Activated T-helper 1 cell treated with Interleukin-2 at 50 U/mL for 16 hours (primary cell): ENCODE measurements at places on chromosomes 4 and X.

- no peak for DNase-seq
Measured at GRCh38 chr4:17635056-17635455, 20.6 kb downstream of the MED28 start.

GRCh38 chrX:153812220-153812619, 17.8 kb downstream of the SSR4 start:
- DNase-seq: no peak

DNA sequence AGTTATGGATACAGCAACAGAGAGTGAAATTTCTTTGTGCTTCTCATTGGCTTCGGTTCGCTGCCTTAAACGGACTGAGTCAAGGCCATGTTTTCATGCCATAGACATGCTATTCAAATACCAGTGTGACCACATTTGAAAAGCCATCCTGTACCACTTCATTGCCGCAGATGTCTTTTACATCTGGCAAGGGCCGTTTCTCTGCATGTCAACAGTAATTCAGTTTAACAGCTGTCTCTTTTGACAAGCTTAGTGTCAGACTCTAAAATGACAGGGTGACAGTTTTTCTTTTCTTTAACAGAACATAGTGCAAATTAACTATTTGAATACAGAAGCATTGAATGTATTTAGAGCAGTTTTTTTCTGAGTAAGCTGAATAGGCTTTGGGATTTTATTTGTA, 362.2 kb upstream of the POU3F4 start:
- no peak for DNase-seq

DNA sequence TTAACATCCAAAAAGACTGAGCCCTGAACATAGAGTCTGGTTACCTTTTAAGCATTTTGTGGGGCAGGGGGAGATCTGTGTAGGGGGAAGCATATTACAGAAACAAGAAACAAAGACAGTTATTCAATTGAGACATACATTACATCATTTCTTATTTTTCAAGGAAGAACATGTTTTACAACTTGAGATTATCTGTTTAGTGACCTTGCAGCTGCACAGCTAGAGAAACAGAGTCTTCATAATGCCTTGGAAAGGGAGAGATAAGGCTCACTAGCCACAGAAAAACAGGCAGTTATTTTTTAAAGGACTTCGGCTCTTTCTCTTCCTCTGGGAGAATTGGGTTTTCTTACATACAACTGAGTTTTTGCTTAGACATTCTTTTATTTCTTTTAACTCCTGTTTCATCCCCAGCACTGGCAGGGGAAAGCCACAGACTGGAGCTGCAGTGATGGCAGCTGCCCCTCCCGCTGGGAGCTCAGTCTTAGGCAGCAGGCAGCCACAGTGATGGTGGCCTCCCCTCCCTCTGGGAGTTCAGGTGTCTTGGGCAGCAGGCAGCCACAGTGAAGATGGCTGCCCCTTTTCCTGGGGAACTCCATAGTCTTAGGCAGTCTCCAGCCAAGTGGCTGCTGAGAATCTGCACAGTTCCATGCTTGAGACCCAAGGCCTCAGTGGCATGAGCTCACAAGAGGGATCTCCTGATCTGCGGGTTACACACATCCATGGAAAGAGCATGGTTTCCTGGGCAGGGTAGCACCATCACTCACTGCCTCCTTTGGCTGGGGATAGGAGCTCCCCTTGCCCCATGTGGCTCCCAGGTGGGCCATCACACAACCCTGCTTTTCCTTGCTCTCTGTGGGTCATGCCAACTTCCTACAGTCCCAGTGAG, 19.4 kb upstream of the TMPRSS11F start:
- no peak for DNase-seq

- DNase-seq: no peak
Measured at GRCh38 chr4:103415801-103416200, 217.7 kb upstream of the CENPE start.

- DNase-seq: no peak
Measured at GRCh38 chr4:123398853-123399626, 2.4 kb downstream of the SPRY1 start.

DNA sequence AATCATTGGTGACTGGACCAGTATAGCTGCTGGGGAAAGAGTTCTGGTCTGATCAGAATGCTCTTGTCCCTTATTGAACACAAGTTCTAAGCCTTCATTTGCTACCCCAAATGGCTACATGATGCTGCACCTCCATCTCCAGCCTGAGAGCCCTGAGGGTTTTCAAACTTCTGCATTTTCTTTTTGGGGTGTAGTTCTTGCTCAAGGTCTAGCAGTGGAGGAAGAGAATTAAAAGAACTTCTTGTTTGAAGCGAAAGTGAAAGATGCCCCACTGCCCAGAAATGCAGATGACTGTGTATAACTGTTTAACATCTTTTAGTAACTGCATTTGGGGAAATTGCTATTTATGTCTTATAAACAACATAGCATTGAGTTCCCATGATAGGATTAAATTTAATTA, 38.5 kb downstream of the LAMTOR3 start:
- no peak for DNase-seq

DNA sequence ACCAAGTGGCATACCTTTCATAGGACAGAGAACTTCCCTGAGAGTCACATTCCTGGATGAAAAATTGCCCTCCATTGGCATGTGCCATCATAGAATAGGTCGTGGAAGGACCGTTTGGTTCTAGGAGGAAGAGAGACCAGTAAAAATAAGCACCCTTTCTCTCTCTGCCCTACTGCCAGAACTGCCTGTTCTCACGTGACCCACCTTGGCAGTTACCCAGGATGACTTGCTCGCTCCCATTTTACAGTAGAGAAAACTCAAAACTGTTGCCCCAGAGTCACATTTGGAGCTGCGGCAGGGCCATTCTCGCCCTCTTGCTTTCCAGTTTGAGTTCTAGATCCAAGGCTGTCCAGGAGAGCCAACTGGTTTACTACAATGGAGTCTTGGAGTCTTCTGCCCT, 1.1 kb upstream of the NLGN3 start:
- DNase-seq: no peak

- no peak for DNase-seq
Measured at GRCh38 chr4:41644915-41645295, 103.6 kb downstream of the PHOX2B start.

- DNase-seq: no peak
Measured at GRCh38 chrX:133580625-133581024, 165.3 kb upstream of the GPC4 start.

GRCh38 chr4:157700898-157701694, 471.7 kb downstream of the GASK1B start:
- DNase-seq: no peak

- DNase-seq: no peak
Measured at GRCh38 chrX:123814343-123814742, 45.5 kb upstream of the XIAP start.

DNA sequence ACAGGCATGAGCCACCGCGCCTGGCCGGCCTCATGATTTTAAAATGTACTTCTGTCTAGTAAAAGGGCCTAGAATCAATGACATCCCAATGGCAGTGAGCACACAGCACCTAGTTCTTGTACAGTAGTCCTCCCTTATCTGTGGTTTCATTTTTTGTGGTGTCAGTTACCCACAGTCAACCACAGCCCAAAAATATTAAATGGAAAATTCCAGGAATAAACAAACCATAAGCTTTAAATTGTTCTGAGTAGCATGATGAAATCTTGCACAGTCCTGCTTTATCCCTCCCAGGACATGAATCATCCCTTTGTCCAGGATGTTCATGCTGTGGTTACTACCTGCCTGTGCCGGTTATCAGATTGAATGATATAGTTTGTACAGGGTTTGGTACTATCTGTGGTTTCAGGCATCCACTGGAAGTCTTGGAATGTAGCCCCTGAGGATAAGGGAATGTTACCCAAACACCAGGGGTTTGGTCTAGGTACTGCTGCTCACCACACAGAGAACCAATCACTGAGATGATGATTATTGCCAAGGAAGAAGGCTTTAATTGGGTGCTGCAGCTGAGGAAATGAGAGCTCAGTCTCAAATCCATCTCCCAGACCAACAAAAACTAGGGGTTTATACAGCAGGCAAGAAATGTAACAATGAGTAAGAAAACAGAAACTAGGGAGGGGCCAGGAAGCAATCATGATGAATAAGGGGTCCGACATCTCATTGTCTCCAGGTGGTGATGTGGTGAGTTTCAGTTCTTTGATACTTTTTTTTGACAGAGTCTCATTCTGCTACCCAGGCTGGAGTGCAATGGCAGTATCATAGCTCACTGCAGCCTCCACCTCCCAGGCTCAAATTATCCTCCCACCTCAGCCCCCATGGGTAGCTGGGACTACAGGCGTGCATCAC, 16.2 kb upstream of the FHL1 start:
- no peak for DNase-seq

- no peak for DNase-seq
Measured at GRCh38 chr4:80911458-80911857, 119.0 kb upstream of the BMP3 start.

DNA sequence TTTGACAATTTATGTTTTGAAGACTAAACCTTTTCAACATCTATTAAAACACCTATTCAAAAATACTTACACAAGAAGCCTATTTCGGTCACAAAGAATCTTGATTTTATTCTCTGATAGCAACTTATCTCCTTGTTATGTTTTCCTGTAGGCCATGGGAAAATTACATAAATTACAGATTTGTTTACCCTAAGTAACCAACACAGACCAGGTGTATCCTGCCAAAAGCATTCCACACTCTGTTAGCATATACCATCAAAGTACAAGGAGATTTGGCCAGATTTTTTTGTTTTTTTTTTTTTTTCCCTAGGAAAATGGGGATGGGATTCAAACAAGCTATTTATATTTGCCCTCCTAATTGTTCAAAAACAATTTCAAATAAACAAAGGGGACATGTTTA, 497.9 kb upstream of the MAGEB18 start:
- no peak for DNase-seq

DNA sequence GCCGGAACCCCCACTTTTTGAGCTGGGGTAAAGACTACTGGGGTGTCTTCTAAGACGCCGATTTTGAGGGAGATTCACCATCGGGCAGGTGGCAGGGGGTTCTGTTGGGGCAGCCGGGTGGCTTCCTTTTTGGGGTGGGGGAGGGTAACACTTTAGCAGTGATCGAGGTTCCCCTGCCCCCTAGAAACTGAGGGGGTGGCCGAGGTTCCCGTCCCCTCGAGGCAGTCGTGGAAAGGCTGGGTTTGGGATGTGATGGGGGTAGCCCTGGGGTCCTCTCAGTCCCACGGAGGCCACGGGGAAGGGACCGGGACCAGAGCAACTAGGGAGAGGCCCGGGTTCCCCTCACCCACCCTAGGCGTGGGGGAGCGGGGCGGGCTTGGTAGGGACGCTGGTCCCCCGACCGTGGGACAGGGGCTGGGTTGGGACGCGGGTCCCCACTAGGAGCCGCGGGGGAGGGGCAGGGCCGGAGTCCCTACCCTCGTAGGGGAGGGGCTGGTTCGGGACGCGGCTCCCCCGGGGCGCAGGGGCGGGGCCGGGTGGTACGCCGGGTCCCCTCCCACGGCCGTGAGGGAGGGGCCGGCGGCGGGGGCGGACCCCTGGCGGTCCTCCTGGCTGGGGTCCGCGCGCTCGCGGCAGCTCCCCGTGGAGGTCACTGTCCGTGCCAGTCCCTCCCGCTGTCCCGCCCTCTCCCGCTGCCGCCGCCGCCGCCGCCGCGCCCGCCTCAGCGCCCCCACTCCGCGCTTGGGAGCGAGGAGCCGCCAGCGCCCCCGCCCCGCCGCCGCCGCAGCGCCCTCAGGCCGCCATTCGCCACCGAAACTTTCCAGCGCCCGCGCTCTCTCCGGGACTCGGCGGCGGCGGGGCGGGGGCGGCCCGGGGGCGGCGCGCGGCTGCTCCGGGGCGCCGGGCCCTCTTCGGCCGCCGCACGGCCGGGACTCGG, at the start of gene TBL1X:
Gene TBL1X, plus strand, starts transcription at position 624 of the 937 bp plus-strand sequence. CDS start 188,529 bp downstream, outside the sequence.
- peak; percentile 43 for DNase-seq

DNA sequence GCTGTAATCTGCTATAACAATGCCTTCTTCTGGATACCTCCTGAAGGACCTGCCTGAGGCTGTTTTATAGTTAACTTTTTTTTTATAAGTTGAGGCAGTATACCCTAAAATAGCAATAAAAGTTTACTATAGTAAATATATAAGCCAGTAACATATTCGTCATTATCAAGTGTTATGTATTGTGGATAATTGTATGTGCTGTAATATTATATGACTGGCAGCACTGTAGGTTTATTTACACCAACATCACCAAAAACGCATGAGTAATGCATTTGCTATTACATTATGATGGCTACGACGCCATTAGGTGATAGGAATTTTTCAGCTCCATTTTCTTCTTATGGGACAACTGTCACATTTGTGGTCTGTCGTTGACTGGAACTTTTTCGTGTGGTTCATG, 237.2 kb upstream of the PITX2 start:
- no peak for DNase-seq

GRCh38 chrX:154873329-154873728, 12.8 kb upstream of the F8A1 start:
- DNase-seq: no peak

- no peak for DNase-seq
Measured at GRCh38 chr4:38184404-38184803, 224.2 kb downstream of the PTTG2 start.

DNA sequence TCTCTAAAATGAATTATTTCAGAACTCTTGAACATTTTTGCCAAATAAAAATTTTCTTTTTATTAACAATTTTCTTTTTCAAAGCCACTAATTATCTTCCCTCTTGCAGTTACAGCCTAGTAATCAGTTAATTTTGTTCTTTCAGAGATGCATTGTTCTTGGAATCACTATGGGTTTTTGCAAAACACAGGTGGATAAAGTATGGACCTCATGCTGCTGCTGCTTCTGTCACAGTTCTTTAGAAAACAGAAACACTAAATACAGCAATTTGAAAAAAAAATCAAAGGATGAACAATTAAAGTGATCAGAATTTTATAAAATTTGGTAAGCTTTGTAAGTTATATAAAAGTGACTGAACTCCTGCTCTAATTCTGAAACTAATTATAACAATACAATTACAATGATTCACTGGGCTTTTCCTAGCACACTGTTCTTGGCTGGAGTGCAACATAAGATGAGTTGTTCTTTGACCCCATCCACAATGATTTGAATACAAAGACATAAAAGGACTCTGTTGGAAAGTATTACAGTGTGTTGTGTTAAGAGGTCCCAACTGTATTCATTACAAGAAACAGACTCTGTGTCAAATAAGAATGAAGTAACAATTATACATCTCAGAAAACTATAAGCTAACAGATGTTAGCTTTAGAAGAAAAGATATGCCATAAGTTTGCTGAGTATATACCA, 59.4 kb upstream of the GK2 start:
- DNase-seq: no peak

- DNase-seq: no peak
Measured at GRCh38 chr4:105548483-105548882, 3.9 kb upstream of the ARHGEF38 start.

DNA sequence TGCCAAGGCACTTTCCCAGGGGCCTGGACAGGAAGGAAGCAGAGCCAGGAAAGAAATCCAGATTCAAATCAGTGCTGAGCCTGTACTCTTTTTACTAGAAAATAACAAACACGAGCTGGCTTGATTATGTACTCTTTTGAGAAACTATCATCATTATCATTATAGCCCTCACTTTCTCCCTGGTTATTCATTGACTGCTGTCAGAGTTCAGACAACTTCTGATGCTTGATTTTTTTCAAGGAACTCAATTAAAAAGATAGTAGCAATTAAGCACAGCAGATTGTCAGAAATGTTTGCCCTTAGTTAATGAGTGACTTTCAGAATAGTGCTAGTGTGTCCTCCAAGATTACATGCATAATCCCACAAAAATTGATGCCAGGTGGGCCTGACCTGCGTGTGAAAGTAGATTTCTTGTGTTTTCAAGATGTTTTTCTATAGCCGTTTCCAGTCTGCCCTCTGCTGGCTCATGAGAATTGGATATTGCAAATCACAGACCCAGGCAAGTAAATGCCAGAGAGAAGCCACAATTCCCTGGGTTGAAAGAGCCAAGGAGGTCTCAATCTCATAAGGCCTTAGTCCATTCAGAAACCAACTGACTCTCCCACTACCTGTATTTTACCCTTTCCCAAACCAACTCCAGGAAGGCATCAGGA, 14.3 kb upstream of the PNPLA4 start:
- DNase-seq: no peak
